ENCODE measurements at places on chromosomes 6 and 20.

GRCh38 chr20:8602389-8603116 lies 466.3 kb upstream of the PLCB4 start:
- DNase-seq: no peak

DNA sequence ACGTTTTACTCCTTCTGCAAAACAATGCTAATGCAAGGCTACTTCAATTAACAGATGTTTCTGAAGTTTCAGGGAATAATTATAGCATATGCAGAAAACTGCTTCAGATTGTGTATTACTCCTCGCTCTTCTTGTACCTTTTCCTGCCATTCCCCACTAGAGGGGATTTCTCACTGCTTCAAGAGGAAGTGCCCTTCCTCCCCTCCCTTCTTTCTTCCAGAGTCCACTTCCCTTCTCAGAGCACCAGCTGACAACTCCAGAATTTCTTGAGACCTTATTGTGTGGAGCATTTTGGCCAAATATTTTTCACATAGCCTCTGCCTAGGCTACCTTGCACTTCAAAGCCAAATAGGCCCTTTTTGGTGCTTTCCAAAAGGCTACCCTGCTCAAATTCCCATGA lies 12.7 kb upstream of the MCUR1 start:
- no peak for DNase-seq

DNA sequence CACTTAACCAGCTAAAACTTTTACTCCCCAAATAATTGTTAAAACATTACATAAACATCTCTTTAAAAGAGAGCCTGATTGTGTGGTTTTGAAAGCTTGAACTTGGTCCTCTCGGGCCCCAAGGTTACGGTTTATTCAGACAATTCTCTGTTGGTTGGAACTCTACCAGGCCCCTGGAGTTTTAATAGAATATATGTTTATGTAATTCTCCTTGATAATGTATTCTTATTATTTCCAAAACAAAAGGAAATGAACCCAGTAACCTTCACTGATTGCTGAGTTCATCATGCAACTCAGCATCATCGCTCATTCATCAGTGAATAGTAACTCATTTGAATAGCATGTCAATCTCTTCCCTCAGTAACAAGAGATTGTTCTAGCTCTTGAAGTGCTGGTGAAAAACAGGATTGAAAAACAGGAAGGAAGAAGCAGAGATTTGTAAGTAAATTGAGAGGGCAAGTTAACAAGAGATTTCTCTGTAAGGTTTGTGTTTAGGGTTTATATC lies 464.5 kb upstream of the MARCKS start:
- DNase-seq: no peak

DNA sequence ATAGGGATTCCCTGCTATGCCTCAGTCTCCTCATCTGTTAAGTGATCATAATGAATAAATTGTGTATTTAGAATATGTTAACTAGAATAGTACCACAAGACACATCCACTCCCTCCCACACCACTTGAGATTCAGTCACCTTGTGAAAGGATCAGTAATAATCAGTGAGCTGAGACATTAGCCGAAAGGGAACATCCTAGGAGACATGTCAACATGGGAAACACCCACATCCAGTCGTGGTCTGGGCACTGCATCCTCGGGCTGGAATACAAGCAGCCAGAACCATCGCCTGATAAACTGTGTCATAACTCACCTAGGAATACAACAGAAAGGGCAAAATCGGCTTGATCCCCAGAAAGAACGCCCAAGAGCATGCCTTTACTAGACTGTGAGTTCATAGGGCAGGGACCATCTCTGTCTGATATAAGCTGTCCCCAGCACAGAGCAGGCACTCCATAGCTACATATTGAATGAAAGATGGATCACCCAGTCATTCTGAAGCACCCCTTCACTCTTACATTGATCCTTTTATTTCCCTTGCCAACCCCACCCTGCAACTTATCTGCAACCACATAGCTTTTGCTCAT lies 23.9 kb downstream of the RIPOR2 start:
- DNase-seq: no peak

DNA sequence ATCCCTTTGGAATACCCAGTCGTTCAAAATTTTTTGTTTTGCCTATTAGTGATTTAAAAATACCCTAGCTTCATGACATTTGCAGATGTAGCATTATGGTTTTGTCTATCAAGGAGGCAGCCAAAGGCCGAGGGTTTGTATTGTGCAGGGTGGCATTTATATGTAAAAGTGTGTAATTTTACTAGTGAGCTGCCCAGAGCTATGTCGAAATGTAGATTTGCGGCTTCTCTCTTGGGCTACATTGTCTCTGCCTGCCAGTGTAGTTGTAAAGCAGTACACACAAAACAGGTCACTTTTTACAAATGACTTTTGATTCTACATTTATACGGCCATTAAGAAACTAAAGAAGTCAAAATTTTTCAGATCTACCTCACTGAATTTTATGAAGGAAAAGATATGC lies 87.7 kb downstream of the TSHZ2 start:
- DNase-seq: no peak

- no peak for DNase-seq
Measured at GRCh38 chr6:167530951-167531350, 206.1 kb downstream of the TTLL2 start.

DNA sequence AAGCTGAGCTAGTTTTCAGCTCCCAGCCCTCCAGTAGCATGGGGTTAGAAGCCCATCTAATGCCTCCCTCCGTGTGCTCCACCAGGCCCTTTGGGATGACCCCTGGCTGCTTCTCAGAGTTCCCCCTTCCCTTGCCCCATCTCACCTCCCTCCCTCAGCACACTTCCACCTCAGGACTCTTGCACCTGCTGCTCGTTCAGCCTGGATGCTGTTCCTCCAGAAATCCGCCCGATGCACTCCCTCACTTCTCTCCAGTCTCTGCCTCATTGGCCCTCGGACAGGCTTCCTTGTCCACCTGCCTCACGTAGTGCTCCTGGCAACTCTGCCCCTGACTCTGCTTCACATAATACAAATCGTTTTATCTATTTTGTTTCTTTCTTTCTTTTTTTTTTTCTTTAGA lies 26.8 kb downstream of the FGD2 start:
- no peak for DNase-seq

DNA sequence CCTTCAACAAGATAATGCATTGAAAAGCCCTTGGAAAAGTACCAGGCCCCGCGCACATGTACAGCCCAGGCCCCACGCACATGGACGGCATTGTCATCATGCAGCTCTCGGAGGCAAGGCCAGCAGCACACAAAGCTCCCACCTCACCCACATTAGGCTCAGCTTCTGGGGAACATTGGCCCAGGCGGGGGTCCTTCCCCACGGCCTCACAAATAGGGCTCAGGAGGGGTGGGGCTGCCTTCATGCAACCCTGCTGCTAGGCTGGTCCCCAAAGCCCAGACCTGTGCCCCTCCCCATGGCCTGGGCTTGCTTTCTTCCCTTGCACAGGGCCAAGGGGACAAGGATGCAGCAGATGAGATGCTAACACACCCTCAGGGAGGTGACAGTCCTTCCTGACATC lies 26.7 kb downstream of the NPEPL1 start:
- DNase-seq: no peak

DNA sequence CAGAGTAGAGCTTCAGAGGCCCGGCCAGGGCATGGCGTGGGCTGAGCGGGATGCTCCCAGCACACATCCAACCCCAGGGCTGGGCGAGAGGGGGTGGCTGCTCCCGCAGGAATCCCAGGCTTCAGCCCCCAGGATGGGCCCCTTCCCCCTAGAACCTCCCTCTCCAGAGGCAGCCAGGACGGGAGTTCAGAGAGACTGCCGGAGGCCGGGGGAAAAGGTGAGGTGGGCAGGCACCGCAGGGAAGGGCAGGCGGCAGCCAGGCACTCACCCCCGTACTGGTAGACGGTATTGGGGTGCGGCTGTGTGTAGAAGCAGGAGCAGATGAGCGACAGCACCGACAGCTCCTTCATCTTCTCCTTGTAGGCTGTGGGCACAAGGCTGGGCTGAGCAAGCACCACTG lies 9.3 kb downstream of the STMN3 start:
- DNase-seq: no peak

GRCh38 chr20:60863548-60863947 lies 388.5 kb upstream of the CDH4 start:
- DNase-seq: no peak

DNA sequence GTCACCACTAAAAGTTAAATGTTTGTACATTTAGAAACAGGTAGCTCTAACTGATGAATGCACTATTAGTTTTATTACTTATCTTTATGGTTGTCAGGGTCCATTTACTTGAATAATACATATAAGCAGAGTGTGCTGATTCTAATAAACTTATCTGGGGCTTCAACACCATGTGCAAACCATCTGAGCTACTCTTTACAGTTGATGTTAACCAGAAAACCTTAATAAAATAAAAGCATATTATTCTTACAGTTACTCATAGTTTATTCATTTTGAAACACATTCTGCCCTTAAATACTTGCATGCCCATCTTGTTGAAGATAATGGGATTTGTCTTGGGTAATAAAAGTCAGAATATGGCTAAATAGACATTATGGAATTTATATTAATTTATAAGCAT lies 1042.2 kb downstream of the EPHA7 start:
- DNase-seq: no peak

GRCh38 chr6:16849988-16850680 lies 88.9 kb upstream of the ATXN1 start:
- no peak for DNase-seq
